Hematopoietic multipotent progenitor cell treated with erythropoietin and hydrocortisone succinate and interleukin-3 and kit ligand, for 15 days (in vitro differentiated cells): ENCODE measurements at places on chromosomes 3 and 15.

GRCh38 chr15:99450896-99451358, 114.9 kb upstream of the MEF2A start:
- no peak for DNase-seq

DNA sequence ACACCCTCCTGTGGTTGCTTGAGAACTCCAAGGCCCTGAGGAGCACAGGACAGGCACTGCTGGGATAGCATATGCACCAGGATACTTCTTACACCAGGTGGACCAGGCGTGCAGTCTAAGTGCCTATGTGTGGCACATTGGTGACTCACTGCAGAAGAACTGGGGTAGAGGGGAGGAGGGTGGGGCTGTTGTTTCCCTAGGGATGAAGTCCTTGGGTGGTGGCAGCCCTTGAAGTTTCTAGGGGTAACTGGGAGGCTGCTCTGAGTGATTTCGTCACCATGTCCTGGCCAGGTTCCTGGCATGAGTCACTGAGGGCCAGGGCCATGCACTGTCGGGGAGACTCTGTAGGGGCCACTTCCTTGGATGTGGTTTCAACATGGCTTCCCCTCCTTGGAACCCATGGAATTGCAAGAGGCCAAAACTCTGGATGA, 15.9 kb downstream of the MYZAP start:
- no peak for DNase-seq

DNA sequence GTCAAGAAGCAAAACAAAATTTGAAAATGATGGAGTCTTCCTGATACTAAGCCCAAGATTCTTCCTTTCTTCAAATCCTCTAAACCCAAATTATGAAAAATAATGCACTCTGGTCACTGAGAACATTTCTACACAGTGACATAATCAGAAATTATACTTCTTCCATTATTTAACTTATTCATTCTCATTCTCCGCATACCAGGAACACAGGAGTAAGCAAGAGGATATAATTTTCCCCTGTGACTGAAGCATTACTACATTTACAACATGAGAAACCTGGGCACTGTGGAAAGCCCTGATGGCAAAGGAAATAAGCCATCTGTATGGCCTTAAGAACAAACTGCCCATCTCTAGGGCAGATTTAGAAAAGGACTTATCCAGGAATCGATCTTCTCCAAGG, 47.0 kb downstream of the EXD1 start:
- no peak for DNase-seq

- no peak for DNase-seq
These were observed 63.5 kb downstream of the UACA start for GRCh38 chr15:70699890-70700289.

DNA sequence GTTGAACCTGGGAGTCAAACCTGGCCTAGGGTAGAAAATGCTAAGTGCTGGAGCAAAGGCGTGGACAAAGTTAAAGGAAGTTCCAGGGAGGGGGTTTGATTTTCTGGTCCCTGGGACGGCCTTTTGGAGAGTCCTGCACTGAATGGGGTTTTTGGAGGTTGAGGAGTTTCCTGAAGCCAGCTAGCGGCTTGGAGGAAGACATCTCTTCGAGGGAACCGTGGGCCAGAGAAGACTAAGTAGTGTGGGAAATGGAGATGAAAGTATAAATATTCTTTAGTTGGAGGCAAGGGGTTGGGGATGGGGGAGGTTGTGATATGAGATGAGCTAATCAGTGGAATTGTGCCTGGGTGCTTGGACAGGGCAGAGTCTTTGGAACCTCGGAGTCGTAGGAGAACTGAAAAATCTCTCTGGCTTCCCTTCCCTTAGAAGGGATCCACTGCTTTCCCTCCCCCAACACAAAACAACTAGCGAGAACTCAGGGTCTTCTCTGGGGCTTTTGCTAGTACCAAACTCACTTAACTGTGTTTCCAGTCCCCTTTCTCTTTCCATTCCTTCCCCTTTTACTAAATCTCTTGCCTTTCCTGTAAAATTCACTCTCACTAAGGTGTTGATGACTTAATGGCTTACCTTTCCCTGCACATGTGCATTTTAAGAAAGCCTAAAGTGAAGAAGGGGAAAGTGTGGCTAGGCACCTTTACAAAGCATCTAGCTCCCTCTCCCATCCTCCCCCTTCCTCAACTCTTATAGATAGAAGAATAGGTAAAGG, 1.0 kb downstream of the LPP start:
- DNase-seq: no peak

DNA sequence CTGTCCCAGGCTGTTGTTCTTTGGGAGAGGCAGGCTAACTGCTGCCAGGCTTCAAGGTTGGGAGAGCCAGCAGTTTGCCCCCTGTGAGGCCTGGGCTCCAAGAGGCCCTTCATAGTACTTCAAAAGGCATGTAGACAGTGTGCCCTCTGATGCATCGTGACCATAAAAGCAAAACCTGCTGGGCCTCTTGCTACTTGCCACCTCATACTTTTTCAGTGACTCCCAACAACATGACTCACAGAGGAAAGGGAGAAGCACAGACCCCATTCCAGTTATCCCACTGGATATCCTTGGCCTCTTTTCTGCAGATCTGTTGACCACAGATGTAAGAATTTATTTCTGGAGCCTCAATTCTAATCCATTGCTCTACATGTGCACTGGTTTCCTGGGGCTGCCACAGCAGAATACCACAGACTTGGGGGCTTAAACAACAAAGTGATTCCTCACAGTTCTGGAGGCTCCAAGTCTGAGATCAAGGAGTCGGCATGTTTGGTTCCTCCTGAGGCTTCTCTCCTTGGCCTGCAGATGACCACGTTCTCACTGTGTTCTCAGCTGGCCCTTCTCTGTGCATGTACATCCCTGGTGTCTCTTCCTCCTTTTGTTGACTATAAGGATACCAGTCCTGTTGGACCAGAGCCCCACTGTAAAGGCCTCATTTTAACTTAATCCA, 8.9 kb upstream of the NSMCE3 start:
- no peak for DNase-seq

DNA sequence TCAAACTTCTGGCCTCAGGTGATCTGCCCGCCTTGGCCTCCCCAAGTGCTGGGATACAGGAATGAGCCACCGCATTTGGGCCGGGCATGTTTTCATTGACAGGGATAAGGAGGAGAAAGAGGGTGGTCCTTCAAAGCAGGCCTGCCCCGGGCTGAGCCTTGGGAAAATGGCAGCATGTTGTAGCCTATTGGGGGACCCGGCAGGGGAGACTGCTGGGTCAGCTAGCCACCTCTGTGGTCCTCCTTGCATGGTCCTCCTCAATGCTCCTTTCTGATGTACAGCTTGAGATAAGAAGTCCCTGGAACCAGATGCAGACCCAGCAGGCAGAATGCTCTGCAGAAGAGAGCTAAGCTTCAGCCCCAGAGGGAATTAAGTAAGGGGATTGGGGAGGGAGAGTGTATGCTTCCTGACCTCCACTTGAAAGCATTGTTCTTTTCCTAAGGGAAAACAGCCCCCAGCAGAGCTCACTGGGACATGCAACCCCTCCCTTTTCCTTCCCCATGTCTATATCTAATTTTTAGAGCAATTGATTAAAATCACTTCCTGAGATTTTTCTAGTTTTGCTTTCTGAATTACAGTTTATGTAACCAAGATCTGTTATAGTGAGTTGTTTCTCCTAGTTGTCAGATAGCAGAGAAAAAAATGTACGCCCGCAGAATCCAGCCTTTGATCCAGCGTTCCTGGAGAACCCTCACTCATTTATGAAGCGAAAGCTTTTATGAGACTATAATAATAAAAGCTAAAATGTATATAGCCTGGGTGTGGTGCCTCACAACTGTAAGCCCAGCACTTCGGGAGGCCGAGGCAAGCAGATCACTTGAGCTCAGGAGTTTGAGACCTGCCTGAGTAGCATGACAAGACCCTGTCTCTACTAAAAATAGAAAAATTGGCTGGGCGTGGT, 48.7 kb upstream of the VILL start:
- DNase-seq: no peak

GRCh38 chr3:8490079-8490552, 11.5 kb upstream of the LMCD1 start:
- no peak for DNase-seq

DNA sequence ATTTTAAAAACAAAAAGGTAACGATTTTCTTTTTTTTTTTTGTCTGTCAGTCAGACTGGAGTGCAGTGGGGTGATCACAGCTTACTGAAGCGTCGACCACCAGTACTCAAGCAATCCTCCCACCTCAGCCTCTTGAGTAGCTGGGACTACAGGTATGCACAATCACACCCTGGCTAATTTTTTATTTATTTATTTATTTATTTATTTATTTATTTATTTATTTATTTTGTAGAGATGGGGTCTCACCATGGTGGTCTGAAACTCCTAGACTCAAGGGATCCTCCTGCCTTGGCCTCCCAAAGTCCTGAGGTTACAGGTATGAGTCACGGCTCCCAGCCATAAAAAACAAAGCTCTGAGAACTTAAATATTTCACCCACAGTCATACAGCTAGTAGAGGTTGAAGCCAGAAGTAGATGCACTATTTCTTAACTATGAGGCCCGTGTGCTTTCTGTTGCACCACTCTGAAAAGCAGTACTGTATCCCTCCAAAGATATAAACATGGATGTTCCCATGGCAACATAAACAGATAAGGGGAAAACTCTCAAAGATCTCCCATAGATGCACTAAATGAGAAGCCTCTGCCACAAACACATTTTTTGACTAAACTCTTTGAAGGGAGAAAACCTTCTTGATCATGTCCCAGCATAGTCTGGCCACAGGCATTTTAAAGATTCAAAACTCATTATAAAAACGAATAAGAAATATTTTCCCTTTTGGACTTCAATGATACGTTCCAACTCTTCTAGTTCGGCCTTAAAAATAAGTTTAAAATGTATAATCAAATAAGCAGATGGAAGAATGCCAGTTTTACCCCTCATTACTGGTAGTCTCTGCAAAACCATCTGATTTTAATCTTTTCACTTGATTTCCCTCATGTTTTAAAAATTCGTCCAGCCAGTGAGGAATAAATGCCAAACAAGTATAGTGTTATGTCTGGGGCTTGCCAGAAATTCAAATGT, 162.3 kb upstream of the ARHGEF26 start:
- DNase-seq: no peak

GRCh38 chr3:129058441-129059200, 2.0 kb upstream of the GP9 start:
- peak; percentile 88 for DNase-seq

DNA sequence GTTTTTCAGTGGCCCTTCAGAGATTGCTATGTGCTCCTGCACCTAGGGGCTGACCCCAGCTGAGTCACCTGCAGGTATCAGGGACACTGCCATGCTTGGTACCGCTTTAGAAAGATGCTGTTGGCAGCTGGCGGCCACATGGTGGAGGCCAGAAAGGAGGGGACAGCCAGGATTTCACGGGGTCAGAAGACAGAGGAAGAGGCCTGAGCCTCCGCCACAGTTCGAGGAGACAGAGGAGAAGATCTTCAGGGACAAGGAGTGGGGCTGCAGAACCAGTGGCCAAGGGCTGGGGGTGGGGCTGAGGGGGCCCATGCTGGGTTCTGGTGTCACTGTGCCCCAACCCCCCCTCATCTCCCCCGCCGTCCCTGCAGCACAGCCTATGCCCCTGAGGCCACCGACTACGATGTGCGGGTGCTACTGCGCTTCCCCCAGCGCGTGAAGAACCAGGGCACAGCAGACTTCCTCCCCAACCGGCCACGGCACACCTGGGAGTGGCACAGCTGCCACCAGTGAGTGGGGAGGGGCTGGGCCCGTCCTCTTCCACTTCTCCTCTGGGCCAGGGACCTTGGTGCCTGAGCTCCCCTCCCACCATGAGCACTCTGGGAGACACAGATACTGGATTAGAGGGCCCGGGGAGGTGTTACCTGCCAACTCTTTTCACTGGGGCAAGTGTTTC, 19.9 kb downstream of the LOXL1 start:
- no peak for DNase-seq

DNA sequence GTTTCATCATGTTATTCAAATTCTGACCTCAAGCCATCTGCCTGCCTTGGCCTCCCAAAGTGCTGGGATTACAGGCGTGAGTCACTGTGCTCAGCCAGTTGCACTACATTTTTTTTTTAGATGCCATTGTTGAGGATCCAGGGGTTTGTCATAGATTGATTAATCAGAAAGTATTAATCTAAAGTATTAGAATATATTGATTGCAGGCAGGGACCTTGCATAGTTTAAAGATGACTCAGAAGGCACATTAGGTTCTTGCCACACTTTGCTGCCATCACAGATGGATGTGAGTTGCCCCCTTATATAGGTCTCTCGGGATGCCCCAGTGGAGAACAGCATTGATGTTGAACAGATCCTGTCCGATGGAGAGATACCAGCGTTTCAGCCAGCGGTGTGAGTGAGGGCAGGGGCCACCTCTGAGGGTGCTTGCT, 41.1 kb downstream of the IGF1R start:
- DNase-seq: no peak

DNA sequence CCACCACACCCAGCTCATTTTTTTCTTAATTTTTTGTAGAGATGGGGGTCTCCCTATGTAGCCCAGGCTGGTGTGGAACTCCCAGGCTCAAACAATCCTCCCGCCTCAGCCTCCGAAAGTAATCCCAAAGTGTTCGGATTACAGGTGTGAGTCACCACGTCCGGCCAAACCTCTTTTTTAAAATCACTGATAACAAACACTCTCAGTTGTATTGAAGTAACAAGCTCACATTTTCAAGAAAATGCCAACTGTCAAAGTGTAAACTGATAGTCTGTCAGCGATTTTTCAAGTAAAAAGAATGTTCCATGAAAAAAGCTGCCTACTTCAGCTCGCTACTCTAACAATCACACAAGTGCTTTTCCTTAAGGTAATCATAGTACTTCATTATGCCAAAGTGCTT, 33.4 kb downstream of the UBXN7 start:
- DNase-seq: no peak

- DNase-seq: peak; percentile 38
These were observed 56.5 kb downstream of the MCTP2 start for GRCh38 chr15:94287794-94288246.

DNA sequence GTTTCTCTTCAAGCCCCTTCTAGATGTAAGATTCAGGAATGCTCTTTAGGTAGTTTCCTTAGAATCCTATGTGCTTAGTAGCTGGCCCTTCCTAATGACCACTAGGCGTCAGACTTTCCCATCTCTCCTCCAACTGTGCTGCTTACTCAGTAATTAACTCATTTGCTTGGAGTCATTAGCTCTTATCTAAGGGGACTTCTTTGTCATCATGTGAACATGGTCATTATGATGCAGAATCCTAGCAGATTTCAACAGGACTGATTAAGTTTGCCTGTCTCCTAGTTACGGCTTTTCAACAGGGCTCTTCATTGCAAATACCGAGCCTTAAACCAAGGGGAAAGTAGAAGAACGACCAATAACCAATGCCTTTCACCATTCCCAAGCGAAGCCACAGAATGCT, 46.4 kb downstream of the GJD2 start:
- peak; percentile 47 for DNase-seq

DNA sequence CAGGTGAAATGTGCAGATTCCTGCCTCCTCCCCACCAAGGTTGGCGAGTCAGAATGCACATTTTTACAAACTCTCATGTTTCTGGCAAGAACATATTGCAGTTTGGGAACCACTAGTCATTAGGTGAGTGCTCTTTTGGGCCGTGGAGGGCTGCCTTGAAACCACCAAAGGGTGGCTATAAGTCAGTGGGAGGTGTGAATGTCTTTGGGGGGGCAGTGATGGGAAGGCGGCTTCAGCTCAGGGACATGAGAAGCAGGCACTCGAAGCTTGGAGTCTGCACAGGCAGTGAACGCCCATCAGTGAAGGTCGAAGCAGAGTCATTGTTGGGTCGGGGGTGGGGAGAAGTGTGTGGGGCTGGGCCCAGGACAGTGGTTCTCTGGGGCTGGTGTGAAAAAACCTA, 1.1 kb downstream of the NOX5 start:
- no peak for DNase-seq
